Inflammatory macrophage (primary cell): ENCODE measurements at places on chromosomes 5 and 9.

DNA sequence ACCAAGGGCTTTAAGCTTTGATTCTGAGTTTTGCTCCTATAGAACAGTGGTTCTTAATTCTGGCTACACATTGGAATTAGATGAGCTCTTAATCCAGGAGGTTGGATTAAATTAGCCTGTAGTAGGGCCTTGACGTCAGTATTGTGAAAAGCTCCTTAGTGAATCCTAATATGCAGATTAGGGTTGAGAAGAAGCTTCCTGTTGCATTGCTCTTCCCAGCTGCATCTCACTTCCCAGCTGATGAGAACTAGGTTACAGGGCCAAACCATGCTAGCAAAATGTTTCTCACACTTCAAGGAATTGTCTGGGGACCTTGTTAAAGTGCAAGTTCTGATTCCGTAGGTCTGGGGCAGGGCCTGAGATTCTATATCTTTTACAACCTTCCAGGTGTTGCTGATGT is 300.0 kb downstream of the ZSWIM6 start:
- no peak for DNase-seq

GRCh38 chr5:1948111-1948510 is 65.4 kb upstream of the IRX4 start:
- no peak for DNase-seq

- peak; percentile 75 for DNase-seq
Measured at GRCh38 chr9:68951879-68952659, 61.8 kb downstream of the PRKACG start.

GRCh38 chr9:127123064-127123890 is 842 bp upstream of the ANGPTL2 start:
- DNase-seq, result no peak

DNA sequence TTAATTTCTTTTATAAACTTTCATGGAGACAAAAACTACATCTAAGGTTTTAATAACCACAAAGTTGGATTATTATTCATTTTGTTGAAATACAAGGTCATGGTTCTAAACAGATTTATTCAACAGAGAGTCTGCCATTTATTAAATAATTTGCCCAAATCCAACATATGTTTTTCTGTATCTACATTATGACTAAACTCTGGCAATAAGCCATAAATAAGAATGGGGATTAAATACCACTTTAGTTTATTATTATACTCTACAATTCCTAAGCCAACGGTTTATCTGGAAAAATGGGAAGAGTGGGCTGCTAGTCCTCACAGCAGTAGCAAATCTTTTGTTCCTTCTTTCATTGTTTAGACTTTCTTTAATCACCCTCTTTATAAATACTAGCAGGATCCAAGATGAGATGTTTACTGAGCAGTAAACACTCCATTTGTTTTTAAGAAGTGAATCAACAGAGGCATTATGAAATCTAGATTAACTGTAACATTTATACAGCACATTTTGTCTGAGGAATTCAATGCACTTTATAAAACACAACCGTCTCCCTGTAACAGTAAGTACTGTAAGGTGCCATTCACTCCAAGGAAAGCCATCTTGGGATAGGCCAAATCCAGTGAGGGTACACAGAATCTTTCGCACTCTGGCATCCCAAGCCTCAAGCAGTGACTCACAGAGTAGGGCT is 89.7 kb downstream of the DROSHA start:
- no peak for DNase-seq

GRCh38 chr5:127695346-127695745 is 7.8 kb upstream of the CCDC192 start:
- no peak for DNase-seq

- no peak for DNase-seq
Measured at GRCh38 chr9:137123468-137123837, 8.9 kb upstream of the DPP7 start.

GRCh38 chr9:99825172-99826046 is 3.7 kb downstream of the NR4A3 start:
- DNase-seq, result no peak

- DNase-seq, result no peak
Measured at GRCh38 chr5:119346394-119346793, 9.4 kb upstream of the TNFAIP8 start.

- no peak for DNase-seq
Measured at GRCh38 chr9:106283769-106284168, 579.2 kb upstream of the ZNF462 start.

DNA sequence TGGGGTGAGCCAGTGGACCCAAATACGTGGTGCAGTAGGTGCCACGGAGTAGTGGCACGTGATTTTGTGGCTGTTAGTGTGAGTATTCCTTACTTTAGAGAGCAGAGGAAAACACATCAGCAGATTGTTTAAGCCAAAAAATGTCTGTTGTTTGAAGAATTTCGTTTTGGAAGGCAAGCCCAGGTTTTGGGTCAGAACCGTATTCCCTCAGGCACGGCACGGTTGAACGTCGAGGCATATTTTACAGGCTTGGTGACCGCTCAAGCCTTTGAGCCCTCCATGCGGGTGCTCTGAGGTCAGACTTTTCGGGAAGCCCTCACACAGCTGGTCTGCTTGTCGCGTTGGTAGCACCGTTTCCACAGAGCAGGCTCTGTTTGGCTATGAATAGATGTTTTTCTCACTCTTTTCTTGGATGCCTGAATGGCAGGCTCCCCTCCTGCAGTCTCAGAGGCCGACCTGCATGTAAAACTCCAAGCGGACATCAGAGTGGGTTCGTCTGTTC is 27.2 kb downstream of the NEK6 start:
- DNase-seq, result no peak

- no peak for DNase-seq
Measured at GRCh38 chr5:108196276-108196675, 185.6 kb downstream of the FBXL17 start.

GRCh38 chr5:66647146-66647856 is 51.1 kb downstream of the MAST4 start:
- no peak for DNase-seq

DNA sequence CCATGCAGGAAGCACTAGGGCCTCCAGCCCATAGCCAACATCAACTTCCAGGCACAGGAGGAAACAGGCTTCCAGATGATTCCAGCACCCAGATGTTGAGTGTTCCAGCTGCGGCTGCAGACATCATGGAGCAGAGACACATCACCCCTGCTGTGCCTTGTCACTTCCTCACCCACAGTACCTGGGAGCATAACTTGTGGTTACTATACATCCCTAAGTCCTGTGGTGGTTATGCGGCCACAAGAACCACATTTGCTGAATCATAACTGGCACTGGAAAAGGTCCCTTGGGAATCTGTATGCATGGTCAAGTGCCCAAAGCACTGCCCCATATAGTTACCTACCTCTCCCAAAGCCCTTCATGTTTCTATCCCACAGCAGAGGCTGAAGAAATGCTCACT is 56.6 kb downstream of the WHRN start:
- DNase-seq, result no peak

GRCh38 chr5:36904677-36905076 is 28.1 kb downstream of the NIPBL start:
- peak; percentile 40 for DNase-seq

- no peak for DNase-seq
Measured at GRCh38 chr9:68802525-68803015, 97.5 kb downstream of the PIP5K1B start.

DNA sequence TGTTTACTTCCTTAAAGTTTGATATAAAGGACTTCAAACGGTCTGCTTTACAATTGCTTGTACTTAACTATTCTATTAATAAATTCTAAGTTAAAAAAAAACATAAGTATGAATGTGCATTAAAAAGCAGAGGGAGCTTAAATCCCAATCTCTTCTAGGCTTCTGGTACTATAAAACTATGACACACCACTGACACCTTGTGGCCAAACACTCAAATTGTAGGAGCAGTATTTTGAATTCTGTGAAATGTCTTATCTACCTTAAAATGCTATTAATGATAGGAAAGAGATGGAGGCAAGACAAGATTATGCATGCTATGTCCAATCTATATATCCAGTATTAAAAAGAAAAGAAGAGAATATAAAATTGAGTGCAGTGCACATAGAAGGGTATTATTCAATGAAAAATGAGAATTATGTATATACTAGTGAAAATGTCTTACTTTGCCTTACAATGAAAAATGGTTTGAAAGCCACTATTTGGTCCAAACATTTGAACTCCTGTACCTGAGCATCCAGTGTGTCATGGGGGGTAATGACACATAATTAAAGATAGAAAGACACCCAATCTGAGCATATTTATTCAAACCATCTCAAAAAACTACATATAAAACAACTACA is 87.6 kb downstream of the ERP44 start:
- DNase-seq, result peak; percentile 63
